ENCODE measurements at places on chromosomes 2 and 18.

GRCh38 chr2:177282181-177282641, 17.7 kb upstream of the NFE2L2 start:
- no peak for DNase-seq

- DNase-seq = no peak
Measured at GRCh38 chr18:30072609-30073385, 969.7 kb downstream of the DSC3 start.

GRCh38 chr18:63267975-63268721, 51.4 kb downstream of the BCL2 start:
- DNase-seq = no peak

- DNase-seq = no peak
Measured at GRCh38 chr2:144430722-144431391, 89.1 kb downstream of the ZEB2 start.

GRCh38 chr2:126886211-126886915, 12.3 kb upstream of the TEX51 start:
- no peak for DNase-seq

DNA sequence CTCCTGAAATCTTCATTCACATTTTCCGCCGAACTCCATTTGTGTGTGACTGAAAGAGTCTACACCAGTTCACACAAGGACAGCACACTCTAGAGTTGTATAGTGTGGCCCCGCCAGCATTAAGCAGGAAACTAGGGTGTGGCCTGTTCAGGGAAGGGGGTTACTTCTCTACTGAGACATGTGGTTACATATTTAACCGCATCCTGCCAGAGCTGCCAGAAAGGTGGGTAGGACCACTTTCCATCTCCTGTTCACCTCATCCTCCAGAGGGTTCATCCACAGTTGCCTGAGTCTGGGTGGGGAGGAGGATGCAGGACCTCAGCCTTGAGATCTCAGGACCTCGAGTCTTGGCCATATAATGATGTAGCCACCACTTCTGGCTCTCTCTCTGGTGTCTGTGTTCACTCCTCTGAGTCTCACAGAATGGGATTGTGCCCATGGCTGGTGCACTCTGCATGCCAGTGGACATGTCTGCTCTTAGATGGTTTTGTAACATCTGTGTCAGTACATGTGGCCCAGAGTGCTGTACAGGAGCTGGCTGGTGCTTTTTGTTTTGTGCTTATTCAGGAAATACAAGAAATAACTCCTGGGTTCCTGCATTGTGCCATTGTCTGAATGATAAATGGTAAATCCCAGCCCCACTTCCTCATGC, 7.7 kb upstream of the SP140L start:
- DNase-seq = no peak

DNA sequence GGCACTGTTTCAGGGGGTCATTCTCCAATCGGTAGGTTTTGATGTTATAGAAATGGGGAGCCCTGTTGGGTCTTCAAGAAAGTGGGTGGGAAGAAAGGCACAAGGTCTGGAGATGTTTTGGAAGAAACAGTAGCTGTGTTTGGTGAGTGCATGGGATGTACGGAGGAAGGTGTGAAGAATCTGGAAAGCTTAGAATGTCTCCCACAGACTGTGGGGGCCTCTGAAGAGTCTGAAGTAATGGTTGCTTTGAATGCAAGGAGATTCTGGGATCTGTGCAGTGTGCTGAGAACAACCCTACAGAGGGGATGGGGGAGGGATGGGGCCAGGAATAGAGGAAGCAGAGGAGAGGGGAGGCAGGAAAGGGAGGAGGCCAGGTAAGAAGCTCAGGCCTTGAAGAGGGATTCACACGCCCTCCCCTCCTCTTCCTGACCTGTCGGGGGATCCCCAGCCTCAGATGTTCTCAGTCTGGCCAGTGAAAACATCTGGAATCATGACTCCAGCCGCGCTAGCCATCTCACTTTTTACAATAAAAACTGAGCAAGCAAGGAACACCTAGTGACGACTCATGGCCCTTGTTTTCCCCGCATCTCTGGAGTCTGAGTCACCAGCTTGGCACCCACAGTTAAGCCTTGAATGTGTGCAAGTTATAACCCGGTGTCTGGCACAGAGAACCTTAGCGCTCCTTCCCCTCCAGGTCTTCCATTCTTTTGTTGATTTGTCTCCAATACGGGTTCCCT, 74.2 kb downstream of the SH3BP4 start:
- no peak for DNase-seq

DNA sequence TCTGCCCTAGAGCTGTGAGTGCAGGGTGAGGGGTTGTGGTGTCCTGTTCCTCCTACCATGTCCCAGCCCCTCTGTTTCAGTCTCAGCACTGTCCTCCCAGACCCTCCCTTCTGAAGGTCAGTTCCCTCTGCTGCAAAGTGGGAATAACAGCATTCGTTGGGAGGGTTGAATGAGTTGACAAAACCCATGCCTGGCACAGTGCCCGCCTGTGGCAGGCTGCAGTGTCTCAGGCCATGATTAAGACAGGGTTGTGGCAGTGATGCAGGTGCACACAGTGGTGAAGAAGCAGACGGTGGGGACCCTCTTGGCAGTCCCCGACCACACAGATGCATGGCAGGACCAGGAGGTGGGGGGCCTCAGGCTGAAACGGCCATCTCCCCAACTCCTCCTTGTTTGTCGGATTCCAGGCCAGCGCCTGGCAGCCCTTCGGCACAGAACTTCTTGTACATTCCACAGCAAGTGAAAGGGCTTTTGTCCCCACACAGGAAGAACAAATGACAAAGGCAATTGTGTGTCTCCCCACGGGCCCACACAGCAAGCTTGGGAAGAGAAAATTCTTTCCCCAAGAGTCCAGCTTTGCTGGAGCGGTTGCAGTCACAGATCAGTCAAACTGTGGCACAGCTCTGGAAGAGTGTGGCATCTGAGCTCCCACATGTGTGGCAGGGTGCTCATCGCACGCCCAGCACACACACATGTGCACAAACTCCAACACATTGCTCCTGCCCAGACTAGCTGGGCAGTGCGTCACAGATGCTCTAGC, 92.0 kb upstream of the MSH2 start:
- DNase-seq = no peak

DNA sequence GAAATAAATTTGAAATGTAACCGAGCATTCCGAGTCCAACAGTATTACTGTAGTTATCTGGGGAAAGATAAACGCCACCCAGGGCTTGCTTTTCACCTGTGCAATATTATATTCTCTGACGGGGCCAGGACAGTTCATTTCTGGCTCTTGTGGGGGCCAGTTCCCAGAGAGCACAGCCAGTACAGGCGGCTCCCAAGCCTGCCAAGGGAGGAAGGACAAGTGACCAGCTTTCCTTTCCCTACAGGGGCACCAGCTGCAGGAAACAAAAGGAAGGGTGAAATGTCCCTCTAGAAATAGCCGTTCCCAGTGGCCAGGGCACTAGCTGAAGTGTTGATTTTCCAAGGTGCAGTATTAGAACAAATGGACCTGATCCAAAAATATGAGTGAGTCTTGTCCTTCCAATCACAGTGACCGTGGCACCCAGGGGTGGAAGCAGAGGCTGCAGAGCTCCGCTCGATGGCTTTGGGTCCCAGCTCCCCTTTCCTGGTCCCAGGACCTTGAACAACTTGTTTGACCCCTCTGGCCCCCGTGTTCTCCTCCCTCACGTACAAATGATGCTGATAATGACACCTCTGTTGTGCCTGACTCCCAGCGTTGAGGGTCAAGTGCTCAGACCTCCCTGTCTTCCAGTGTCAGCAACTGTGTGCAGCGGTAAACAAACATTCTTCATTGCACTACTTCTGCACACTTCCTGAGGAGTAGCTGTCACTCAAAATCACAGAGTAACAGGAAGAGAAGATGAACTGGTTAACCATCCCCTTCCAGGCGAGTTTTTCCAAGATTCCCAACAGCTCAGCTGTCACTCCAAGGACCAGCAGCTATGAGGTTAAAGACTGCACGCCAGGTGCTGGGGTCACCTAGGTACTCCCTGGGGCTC, 40.9 kb downstream of the GYPC start:
- DNase-seq = no peak

- no peak for DNase-seq
Measured at GRCh38 chr2:102761763-102762162, at the start of gene TMEM182. Gene TMEM182, plus strand, starts transcription at chr2:102762031. Its CDS starts 187 bp downstream, at chr2:102762218.

- DNase-seq = no peak
Measured at GRCh38 chr2:215358312-215358845, 46.5 kb downstream of the ATIC start.

GRCh38 chr2:136208682-136209420, 90.9 kb upstream of the CXCR4 start:
- no peak for DNase-seq

- DNase-seq = no peak
Measured at GRCh38 chr2:176157499-176158185, 535 bp downstream of the HOXD3 start.

DNA sequence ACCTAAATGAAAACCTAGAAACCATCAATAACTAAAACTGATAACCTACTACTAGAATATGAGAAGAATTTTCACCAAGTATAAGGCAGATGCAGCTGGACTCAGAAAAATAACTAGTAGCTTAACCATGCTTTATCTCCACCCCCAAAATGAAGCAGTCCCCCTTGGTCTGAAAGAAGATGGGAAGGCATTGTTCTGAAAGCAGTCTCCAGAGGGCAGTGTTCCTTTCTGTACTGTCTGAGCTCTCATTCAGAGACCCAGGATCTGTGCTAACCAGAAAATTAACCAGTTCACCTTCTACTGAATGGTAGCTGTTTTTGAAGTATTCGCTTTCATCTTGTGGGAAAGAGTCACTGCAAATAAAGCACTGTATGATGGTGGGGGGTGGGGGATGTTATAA, 273.0 kb downstream of the PDE11A start:
- peak; percentile 29 for DNase-seq

Data from AML-193 (cell line).